ENCODE measurements at places on chromosomes 2 and 18. TPM values are rescaled to one million over a fixed set of nuclear protein-coding genes. Genes with fewer than 3 reads are reported as not detected.

GRCh38 chr2:218214116-218214515 is 2.9 kb upstream of the ARPC2 start:
- no peaks in the 10 kb centered on the region for H3K27me3 ChIP-seq
- DNase-seq = no peak
- H3K4me1 ChIP-seq = peaks cover 22% of the 10 kb centered on the region
- no peak overlapping the region for H3K27ac ChIP-seq
- H3K36me3 ChIP-seq = no peaks in the 10 kb centered on the region
- H3K4me3 ChIP-seq = no peak overlapping the region

DNA sequence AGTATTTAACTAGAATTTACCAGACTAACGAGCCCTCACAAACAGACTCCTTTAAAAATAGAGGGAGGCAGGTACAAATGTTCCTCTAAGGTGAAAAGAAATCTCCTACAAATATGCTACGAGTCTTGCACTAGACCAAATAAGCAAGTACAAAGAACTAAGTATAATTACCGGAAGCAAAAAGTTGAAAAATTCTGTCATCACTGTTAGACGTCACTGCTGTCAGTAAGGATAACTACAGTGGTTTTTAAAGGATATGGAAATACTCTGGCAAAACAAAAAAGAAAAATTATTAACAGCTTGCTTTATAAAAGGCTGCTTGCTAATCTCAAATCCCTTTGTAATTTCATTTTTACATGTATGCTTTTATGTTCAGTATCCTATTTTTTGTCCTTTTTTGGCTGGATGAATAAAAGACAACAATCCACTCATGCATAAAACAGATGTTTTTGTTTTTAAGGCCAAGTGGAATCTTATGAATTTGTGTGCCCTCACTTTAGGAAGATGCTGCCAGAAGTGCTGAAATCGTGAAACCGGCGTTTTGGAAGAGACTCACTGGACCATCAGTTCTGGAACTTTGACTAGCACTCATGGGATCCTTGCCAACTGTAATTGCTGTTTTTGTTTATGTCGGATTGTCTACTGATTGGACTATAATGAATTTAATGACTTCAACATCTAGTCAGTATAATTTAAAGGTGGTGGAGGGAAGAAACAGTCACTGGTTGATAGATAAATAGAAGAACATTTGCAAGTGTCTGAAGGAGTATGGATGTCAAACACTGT is 6.7 kb downstream of the ZNF521 start:
- no peak for DNase-seq
- H3K36me3 ChIP-seq = no peaks in the 10 kb centered on the region
- peak overlapping the region; percentile 19 for H3K27ac ChIP-seq
- H3K4me1 ChIP-seq = peaks cover 27% of the 10 kb centered on the region
- H3K4me3 ChIP-seq = no peak overlapping the region
- H3K27me3 ChIP-seq = no peaks in the 10 kb centered on the region

GRCh38 chr18:58119819-58120218 is 75.8 kb downstream of the NEDD4L start:
- H3K27ac ChIP-seq = no peak overlapping the region
- no peak overlapping the region for H3K4me3 ChIP-seq
- no peaks in the 10 kb centered on the region for H3K27me3 ChIP-seq

ST8SIA5 gene
- not detected for total RNA-seq

- DNase-seq = no peak
- no peaks in the 10 kb centered on the region for H3K36me3 ChIP-seq
- peaks cover 10% of the 10 kb centered on the region for H3K4me1 ChIP-seq
- H3K27me3 ChIP-seq = no peaks in the 10 kb centered on the region
- H3K27ac ChIP-seq = no peak overlapping the region
- no peak overlapping the region for H3K4me3 ChIP-seq
Observed at GRCh38 chr18:74402806-74403433, 54.2 kb downstream of the DIPK1C start.

- no peak for DNase-seq
- no peaks in the 10 kb centered on the region for H3K36me3 ChIP-seq
- no peak overlapping the region for H3K27ac ChIP-seq
- no peaks in the 10 kb centered on the region for H3K27me3 ChIP-seq
Observed at GRCh38 chr2:195445639-195446038, 211.4 kb upstream of the SLC39A10 start.

GRCh38 chr18:60452421-60452820 is 79.8 kb upstream of the MC4R start:
- no peak for DNase-seq
- no peaks in the 10 kb centered on the region for H3K4me1 ChIP-seq
- H3K27ac ChIP-seq = no peak overlapping the region
- H3K4me3 ChIP-seq = no peak overlapping the region

- no peak overlapping the region for H3K4me3 ChIP-seq
- H3K27me3 ChIP-seq = no peaks in the 10 kb centered on the region
- peaks cover 6% of the 10 kb centered on the region for H3K4me1 ChIP-seq
- H3K27ac ChIP-seq = no peak overlapping the region
Observed at GRCh38 chr2:118062048-118062447, 26.2 kb upstream of the INSIG2 start.

HEATR5B gene
- 38.3 TPM for total RNA-seq

DNA sequence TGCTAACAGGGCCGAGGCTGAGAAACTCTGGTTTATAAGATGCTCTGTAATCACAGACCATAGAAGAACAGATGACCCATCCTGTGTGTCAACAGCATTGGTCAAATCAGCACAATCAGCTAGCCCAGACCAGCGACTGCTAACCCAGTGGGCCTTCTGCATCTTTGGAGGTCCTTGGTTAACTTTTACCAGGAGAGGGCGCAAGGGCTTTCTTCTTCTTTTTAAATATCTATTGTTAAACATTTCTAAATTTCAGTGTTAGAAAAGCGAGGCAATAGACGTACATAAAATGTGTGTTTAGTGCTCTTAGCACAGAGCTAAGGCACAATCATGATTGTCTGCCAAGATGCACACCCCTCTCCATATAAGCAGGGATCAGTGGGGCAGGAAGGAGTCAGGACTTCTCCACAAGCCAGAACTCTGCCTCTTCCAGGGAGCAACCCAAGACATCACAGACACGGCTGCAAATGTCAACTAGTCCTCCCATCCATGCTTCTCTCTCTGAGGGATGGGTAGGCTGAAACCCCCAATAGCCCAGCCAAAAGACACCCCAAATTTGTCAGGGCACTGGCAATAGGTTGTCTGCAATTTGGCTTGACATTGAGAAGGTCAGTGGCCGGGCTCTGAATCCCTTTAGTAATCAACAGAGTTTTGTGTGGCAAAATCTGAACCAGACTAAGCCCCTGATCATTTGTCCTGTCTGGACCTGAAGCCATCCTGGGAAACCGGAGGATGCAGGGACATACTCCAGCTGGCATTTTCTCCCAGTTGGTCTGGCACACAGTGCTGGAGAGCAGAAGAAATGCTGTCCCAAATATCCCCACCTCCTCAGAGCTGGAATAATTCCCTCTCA is 188.2 kb downstream of the BCL2 start:
- no peaks in the 10 kb centered on the region for H3K27me3 ChIP-seq
- H3K36me3 ChIP-seq = no peaks in the 10 kb centered on the region
- no peak overlapping the region for H3K4me3 ChIP-seq
- DNase-seq = no peak
- H3K4me1 ChIP-seq = peaks cover 16% of the 10 kb centered on the region

DNA sequence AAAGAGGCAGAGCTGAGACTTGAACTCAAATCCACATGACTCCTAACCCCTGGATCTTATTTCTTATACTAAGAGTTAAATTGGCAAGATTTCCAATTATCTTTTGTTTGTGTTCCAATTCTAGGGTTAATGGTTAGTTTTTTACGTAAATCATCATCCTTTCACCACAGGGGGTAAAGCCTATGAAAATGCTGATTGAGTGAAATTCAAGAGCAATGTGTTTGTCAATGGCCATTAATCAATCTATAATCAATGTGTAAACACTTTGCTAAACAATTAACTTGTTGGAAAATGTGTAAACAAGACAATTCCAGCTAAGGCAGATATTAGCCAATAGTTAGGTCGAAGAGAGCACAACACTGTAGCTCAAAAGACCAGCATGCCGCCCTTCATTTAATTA is 376.5 kb upstream of the ACVR2A start:
- H3K4me3 ChIP-seq = no peak overlapping the region
- H3K27ac ChIP-seq = no peak overlapping the region

DNA sequence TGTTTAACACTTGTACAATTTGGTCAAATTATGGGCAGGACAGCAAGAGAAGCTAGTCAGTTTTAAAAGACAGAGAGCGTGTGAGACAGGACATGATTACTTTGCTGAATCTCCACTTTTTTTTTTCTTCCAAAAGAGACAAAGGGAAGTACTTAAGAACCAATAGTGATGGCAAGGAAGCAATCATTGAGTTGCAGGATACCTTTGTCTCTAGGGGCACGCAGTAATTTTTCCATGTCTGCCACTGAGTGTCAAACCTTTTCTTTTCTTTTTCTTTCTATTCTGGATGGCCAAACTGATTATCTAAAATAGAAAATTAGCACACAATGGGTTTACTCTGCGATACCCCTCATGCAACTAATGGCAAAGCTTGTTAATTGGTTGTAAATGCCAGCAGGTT is 533.0 kb downstream of the PLCL1 start:
- no peak for DNase-seq
- no peaks in the 10 kb centered on the region for H3K27me3 ChIP-seq
- H3K4me3 ChIP-seq = no peak overlapping the region
- no peak overlapping the region for H3K27ac ChIP-seq
- no peaks in the 10 kb centered on the region for H3K4me1 ChIP-seq
- no peaks in the 10 kb centered on the region for H3K36me3 ChIP-seq

GRCh38 chr2:66555091-66555490 is 120.2 kb downstream of the MEIS1 start:
- peak overlapping the region; percentile 21 for H3K4me3 ChIP-seq
- peaks cover 4% of the 10 kb centered on the region for H3K36me3 ChIP-seq
- peak overlapping the region; percentile 30 for H3K27ac ChIP-seq
- no peaks in the 10 kb centered on the region for H3K27me3 ChIP-seq

- no peak for DNase-seq
- H3K27me3 ChIP-seq = no peaks in the 10 kb centered on the region
- no peaks in the 10 kb centered on the region for H3K4me1 ChIP-seq
- H3K36me3 ChIP-seq = no peaks in the 10 kb centered on the region
- H3K4me3 ChIP-seq = no peak overlapping the region
Observed at GRCh38 chr18:916562-916961, 11.9 kb downstream of the ADCYAP1 start.

INHBB gene
- total RNA-seq = 19.4 TPM

DNA sequence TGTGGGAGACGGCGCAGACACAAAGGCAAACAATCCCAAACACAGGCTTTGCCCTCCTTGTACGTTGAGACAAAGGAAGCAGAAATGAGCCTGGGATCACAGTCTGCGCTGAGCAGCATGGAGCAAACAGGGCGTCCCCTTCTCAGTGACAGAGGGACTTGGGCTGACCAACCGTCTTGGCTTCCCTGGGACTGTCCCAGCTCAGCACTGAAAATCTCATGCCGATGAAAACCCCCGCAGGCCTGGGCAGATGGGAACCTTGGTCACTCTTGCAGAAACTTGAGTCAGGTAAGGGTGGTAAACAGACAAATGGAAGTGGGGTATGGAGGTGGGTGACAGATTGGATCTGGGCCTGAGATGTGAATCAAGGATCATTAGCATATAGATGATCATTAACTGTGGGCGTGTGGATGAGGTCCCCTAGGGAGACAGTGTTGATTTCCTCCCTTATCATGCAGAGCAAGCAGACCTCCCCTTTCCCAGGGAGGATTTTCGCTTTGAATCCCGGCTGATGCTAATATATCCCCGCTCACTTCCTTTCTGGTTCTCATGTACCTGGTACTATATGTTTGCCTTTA is 19.1 kb upstream of the SH3BP4 start:
- no peaks in the 10 kb centered on the region for H3K4me1 ChIP-seq
- H3K27me3 ChIP-seq = no peaks in the 10 kb centered on the region
- H3K27ac ChIP-seq = no peak overlapping the region
- H3K4me3 ChIP-seq = no peak overlapping the region
- no peak for DNase-seq

DNA sequence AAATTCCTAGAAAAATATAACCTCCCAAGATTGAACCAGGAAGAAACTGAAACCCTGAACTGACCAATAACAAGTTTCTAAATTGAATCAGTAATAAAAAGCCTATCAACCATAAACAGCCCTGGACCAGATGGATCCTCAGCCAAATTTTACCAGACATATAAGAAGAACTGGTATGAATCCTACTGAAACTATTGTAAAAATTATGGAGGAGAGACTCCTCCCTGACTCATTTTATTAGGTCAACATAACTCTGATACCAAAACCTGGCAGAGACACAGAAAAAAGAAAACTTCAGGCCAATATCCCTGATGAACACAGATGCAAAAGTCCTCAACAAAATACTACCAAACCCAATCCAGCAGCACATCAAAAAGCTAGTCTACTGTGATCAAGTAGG is 11.3 kb downstream of the NT5C1B start:
- no peaks in the 10 kb centered on the region for H3K36me3 ChIP-seq
- no peak overlapping the region for H3K4me3 ChIP-seq
- H3K27me3 ChIP-seq = no peaks in the 10 kb centered on the region
- no peak for DNase-seq
- no peak overlapping the region for H3K27ac ChIP-seq
- H3K4me1 ChIP-seq = no peaks in the 10 kb centered on the region

SKA1 gene
- 0.74 TPM for total RNA-seq

DNA sequence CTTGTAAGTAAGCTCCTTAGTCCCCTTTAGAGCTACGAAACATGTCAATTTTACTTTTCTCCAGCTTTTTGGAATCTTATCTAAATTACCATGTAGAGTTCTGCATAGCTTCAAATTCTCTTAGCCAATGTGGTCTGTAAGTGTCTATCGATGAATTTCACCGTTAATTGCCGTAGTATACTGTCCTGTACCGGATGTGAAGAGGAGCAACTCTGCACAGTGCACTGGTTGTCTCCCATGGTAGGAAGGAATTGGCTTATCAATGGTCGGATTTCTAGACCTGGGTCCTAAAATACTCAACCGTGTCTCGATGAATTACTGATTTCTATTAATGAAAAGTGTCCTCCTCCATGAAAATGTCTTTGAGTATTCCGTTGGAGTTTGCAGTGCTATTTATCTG is 1.9 kb downstream of the NOP58 start:
- DNase-seq = no peak
- peaks cover 37% of the 10 kb centered on the region for H3K4me1 ChIP-seq
- H3K27me3 ChIP-seq = no peaks in the 10 kb centered on the region
- no peaks in the 10 kb centered on the region for H3K36me3 ChIP-seq

- H3K4me3 ChIP-seq = no peak overlapping the region
- no peak for DNase-seq
- peaks cover 19% of the 10 kb centered on the region for H3K4me1 ChIP-seq
- H3K36me3 ChIP-seq = no peaks in the 10 kb centered on the region
Observed at GRCh38 chr2:159790323-159790722, 7.7 kb downstream of the CD302 start.

DNA sequence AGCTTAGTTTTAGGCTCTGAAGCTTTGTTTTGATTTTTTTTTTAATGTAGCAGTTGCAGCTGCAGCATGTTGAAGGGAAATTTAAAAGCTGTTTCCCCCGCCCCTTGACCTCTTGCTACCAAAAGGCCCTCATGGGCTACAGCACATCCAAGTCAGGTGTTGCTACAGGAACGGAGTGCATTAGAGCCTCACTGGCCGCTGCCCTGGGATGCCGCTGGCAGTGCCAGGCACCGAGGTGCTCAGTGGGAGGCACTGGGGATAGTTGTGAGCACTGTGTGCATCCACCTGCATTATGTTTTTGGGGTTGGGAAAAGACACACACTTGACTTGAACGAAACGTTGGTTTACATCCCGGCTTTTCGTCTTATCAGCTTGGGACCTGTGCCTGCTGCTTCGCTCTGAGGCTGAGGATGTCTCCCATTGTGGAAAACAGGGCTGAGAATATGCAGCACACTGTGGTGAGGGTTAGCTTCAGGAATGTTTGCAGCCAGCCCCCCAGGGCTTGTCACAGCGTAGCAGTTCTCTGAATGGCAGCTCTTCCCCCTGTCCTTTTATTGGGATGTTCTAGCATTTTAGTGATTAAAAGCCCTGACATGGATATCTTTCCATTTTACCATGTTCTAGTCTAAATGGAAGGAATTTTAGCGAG is 24.1 kb downstream of the DCDC2C start:
- no peaks in the 10 kb centered on the region for H3K4me1 ChIP-seq
- no peaks in the 10 kb centered on the region for H3K27me3 ChIP-seq
- H3K4me3 ChIP-seq = no peak overlapping the region
